ENCODE measurements at places on chromosomes 7 and 10. TPM values are rescaled to one million over a fixed set of nuclear protein-coding genes. Genes with fewer than 3 reads are reported as not detected.

Gene ITIH5
- total RNA-seq = 14.3 TPM

Gene DTX2
- 5.9 TPM for total RNA-seq

Gene PPIA
- 882 TPM for total RNA-seq

Gene PLA2G12B
- total RNA-seq = not detected

Gene CALHM3
- not detected for total RNA-seq

Gene TNS3
- 7.5 TPM for total RNA-seq

Gene WBP1L
- 31.5 TPM for total RNA-seq

Gene ZNRF2
- total RNA-seq = 76.6 TPM

Gene ADIRF
- total RNA-seq = not detected

Gene CCDC146
- 15.4 TPM for total RNA-seq

Gene CALML5
- not detected for total RNA-seq

Gene GPR158
- total RNA-seq = 6.1 TPM

Gene HOXA6
- total RNA-seq = not detected

Gene NOS3
- total RNA-seq = 0.78 TPM

Gene PARD3
- 20.6 TPM for total RNA-seq

Gene GPR37
- 24.3 TPM for total RNA-seq

Gene APBB1IP
- total RNA-seq = 0.94 TPM

Gene OR6B1
- total RNA-seq = not detected

Gene GJD4
- not detected for total RNA-seq
